ENCODE measurements at places on chromosomes 12 and 14. TPM values are rescaled to one million over a fixed set of nuclear protein-coding genes. Genes with fewer than 3 reads are reported as not detected.

GRCh38 chr12:92244036-92244435 is 98.4 kb upstream of the BTG1 start:
- DNase-seq = no peak

- DNase-seq = no peak
These were observed 14.8 kb downstream of the SGPP1 start for GRCh38 chr14:63713058-63713457.

- no peak for DNase-seq
These were observed 1.8 kb downstream of the SLC8A3 start for GRCh38 chr14:70186900-70187451.

DNA sequence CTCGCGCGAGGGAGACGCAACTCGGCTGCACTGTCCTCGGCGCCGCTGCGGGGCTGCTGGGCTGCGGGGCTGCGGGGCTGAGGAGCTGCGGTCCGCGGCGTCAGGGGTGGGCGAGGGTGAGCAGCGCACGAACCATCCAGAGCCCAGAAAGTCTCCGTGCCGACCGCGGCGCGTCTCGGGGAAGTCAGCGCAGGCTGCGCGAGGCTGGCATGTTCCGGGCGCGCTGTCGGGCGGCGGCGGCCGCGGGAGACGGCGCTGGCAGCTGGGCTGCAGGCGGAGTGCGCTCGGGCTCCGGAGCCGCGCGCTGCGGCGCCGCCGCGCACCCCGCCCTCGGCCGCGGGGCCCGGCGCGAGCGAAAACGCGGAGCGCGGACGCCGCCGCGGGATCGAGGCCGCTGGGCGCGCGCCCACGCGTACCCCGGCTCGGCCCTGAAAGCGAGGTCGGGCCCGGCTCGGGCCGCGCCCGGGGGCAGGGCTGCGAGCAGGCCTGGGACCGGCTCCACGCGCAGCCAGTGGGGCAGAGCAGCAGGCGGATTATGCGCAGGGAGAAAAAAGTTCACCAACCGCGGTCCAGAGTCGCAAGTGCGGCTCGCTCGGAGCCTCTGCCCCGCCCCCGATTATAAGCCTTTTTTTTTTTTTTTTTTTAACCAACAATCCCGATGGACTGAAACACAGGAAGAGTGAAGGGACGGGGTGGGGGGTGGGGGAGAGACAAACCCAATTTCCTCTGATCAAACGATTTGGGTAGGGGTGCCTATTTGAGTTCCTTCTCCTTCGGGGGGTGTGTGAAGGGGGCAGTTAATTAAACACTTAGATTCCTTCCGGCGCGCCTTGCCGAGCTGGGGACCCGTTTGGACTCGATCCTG is at the start of gene PRICKLE1:
Gene PRICKLE1 (minus strand): TSS at position 282 of the 865 bp plus-strand sequence. CDS start 117,230 bp downstream, outside the sequence.
- peak; percentile 75 for DNase-seq

DNA sequence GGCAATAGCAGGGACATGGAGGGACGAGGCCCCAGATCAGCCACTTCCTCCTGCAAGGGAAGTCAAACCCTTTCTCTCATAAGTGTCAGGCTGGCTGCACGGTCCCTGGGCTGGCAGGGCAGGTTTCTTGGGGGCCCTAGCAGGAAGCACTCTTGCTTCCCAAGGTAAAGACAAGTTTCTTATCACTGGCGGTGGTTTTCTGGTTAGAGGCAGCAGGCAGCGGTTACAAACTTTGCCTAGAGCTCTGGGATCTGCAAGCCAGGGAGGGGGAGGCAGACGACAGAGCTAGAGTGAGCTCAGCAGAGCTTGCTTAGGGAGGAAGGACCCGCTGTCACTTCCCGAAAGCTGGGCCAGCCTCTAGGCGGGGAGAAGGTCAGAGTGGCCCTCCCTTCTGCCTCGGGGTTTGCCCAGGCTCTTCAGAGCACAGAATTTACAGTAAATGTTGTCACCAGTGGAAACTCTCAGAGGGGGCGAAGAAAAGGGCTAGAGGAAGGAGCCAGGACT is 20.4 kb downstream of the BATF start:
- peak; percentile 88 for DNase-seq

DNA sequence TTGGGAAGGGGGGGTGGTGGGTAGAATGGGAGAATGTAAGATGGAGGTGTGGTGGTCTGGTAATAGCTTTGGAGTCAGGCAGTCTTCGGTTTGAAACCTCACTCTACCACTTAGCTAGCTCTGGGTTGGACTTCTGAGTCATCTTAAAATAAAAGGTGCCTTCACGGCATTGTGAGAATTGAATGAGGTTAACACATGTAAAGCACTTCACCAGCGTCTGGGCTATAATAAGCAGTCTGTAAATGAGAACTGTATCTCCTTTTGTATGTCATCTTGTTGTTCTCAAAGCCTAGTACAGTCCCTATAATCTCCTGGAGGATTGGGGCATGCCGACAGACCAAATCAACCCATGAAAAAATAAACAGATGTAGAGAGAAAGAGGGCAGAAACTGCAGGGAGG is 11.2 kb downstream of the C2CD5 start:
- DNase-seq = no peak

DNA sequence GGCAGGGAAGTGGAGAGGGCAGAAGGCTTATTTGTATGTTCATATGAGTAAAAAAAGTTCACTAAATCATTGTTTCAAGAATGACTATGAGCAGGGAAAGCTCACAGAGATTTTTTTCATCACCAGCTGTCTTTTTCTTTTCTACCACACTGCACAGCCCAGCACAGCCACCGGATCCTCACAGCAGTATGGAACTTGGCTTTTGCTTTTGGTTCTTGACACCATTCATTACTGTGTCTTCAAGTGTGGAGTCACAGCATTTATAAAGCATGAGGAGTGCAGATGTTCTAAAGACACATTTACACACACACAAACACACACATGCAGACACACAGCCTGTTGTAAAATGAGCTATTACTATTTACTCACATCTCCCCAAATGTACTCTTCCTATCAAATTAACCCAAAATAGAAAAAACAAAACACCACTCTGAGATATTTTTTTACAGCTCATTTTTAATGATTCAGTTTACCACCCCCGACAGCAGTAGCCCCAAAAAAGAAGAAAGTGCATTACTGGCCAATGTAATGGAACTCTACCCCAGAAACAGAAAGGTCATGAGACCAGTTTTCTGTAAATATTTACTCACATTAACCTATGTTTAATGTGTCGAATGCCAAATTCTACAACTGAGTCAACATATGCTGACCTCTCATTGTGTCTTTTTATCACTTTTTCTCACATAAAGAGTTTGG is 60.5 kb downstream of the BTG1 start:
- no peak for DNase-seq

DNA sequence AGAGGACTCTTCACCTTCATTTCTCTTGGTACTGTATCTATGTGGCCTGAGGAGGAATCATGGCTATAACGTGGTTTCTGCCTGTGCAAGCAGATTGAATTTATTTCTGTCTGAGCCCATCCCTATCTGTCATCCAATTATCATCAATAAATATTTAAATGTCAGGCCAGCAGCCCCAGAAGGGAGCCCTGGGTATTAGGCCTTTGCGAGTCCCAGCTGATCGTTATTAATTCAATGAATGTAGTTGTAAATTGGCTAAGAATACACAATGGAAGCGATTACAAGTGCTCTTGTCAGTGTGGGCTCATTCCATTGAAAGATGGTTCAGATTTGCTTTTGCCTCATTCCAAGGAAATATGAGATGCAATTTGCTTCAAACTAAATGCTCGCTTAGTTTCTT is 142.0 kb downstream of the KTN1 start:
- no peak for DNase-seq

GRCh38 chr14:44803239-44803905 is 158.4 kb downstream of the KLHL28 start:
- DNase-seq = no peak

The OR4E2 gene
- total RNA-seq = not detected

The KRT77 gene
- not detected for total RNA-seq

The ACSS3 gene
- 35.9 TPM for total RNA-seq

The LRIG3 gene
- total RNA-seq = 40.5 TPM

The LMO3 gene
- total RNA-seq = 170 TPM

The TAS2R10 gene
- not detected for total RNA-seq

The ALG10B gene
- total RNA-seq = 9.6 TPM

The TRPV4 gene
- 4.5 TPM for total RNA-seq
